ENCODE measurements at places on chromosomes 2 and 18.
A peak's percentile ranks its signal among the peaks of the same experiment; 100 is the strongest.

- DNase-seq: no peak
These were observed 11.6 kb downstream of the KLHL14 start for GRCh38 chr18:32761231-32761630.

DNA sequence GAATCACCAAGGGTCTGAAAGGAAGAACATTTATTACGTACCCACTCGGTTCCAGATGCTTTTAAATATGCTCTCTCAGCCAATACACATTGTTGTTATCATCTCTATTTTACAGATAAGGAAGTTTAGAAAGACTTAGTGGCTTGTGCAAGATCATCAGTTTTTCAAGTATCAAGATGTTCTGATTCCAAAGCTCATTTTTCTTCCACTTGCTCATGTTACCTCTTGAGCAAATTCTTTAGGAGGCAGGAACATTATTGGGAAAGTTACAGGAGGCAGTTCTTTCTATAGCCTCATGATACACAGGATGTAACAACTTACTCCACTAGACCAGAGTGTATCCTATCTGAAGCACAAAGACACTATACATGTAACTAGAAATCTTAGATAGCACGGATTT lies 65.0 kb upstream of the MMADHC start:
- DNase-seq: no peak

GRCh38 chr2:15940661-15941480 lies 521 bp downstream of the MYCN start:
- peak; percentile 83 for DNase-seq

DNA sequence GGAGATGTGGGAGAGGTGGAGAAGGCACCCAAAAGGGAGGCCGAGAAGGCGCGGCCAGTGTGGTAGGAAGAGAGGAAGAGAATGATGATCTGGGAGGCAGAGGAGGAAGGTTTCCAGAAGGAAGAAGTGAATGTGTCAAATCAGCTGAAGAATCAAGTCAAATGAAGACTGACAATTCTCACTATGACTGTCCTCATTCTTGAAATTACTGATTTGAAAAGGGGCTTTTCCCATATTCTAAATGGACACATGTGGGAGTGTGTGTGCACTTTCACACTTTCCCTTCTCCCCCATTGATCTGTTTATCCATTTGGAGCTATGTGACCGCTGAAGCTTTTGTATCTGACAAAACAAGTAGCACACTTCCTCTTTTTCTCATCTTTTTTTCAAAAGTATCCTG lies 6.1 kb downstream of the AFF3 start:
- no peak for DNase-seq

DNA sequence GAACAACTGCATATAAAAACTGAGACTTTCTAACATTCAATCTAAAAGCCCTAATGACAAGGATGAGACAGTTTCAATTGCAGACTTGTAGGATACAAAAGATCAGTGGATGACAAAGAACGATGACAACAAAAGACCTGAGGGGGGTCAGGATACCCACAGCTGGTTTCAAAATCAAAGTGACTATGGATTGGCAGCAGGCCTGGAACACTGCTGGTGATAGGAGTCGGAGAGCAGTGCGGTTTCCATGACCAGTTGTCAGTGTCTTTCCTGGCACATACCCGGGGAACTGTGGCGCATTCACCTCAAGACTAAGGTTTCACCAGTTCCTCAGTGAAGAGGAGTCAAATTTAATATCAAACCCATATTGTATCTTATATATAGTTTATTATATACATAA lies 42.0 kb downstream of the EHD3 start:
- DNase-seq: no peak

DNA sequence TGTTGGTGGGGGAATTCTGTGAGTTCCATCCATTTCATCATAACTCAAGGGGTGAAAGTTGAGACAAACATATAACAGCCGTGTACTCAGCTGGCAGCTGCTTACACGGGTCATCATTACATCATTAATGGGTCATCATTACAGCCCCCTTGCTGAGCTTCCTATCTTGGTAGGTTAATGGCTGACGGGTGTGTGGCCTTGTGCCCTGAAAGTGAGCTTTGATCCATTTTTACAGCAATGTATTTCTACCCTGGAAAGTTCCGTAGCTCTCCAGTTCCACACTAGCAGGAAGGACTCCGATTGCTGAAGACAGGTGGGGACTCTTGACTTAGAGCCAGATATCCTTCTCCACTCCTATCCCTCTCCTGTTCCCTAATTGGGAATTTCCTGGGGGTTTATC lies 105.2 kb upstream of the DLX2 start:
- DNase-seq: no peak

GRCh38 chr2:36705326-36706020 lies 9.0 kb downstream of the VIT start:
- no peak for DNase-seq

GRCh38 chr18:26540043-26540628 lies 8.2 kb downstream of the KCTD1 start:
- no peak for DNase-seq
